ENCODE measurements at places on chromosomes 7 and 10. TPM values are rescaled to one million over a fixed set of nuclear protein-coding genes. Genes with fewer than 3 reads are reported as not detected.

The PTPRZ1 gene
- not detected for total RNA-seq

The CDHR1 gene
- total RNA-seq, result not detected

The PNLIPRP2 gene
- not detected for total RNA-seq

The IQCE gene
- 11.8 TPM for total RNA-seq

The MPP7 gene
- total RNA-seq, result 0.53 TPM

The CPA4 gene
- 0.92 TPM for total RNA-seq

The DPP6 gene
- not detected for total RNA-seq

The ACTR3C gene
- not detected for total RNA-seq

The PRSS37 gene
- not detected for total RNA-seq

The GCK gene
- 0.25 TPM for total RNA-seq

The SYT15B gene
- not detected for total RNA-seq

The GNGT1 gene
- total RNA-seq, result not detected

The PCLO gene
- total RNA-seq, result under 0.01 TPM

The HILPDA gene
- total RNA-seq, result 8.5 TPM
